ENCODE measurements at places on chromosomes 13 and 19.

DNA sequence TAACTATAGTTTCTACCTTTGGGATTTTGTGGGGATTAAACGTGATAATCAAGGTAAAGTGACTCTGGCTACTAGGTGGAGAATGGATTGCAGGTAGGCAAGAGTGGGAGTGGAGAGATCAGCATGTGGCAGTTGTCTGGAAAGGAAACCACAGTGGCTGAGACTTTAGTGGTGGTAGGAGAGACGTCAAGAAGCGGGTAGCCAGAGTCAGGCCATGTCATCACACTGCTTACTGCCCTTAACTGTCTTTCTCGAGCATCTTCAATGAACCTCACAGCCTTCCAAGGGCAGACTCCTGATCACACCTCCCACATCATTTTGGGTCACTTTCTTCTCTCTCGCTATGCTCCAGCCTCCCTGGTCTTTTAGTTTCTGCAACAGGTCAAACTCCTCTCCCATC lies 28.6 kb upstream of the MBNL2 start:
- no peak for DNase-seq

GRCh38 chr19:18717601-18718000 lies 34.1 kb downstream of the CRTC1 start:
- DNase-seq: no peak

DNA sequence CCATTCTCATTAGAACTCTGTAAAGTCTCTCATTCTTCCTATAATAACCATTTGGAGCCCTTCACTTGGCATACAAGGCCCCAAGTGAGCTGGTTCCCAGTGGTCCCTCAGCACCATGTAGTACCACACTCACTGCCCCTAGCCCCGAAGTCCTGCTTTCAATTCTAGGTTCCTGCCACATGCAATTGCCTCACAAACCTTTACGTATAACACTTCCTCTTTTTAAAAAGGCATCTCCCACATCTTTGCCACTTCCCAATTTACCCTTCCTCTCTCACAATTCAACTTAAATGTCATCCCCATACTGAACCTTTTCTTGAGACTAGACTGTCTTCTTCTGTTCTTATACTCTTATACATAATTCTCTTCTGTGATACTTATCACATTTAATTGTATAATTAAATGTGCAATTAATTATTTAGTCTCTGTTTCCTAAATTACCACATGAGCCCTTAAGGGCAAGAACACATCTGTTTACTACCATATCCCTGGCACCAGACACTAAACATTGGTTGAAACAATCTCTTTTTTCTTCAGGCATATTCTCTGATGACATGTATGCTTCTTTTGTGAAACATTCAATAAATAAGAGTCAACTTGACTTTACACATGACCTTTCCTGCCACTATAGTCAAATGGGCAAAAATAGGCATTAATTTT lies 304.0 kb downstream of the SPRY2 start:
- no peak for DNase-seq

- no peak for DNase-seq
Measured at GRCh38 chr13:73057284-73058063, 1.3 kb upstream of the KLF5 start.

DNA sequence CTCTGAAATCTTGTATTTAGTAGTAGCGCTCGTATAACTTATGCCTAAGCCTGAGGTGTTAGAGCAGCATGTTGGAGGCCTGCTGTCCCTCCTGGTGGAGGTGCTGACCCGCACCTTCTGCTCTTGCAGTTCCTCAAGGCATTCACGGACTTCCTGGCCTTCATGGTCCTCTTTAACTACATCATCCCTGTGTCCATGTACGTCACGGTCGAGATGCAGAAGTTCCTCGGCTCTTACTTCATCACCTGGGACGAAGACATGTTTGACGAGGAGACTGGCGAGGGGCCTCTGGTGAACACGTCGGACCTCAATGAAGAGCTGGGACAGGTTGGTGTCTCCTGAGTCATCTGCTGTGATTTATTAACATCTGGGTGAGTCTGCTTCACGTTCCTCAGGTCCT lies 136.7 kb downstream of the ATP11A start:
- DNase-seq: no peak

- no peak for DNase-seq
Measured at GRCh38 chr13:33958964-33959363, 141.0 kb downstream of the RFC3 start.

DNA sequence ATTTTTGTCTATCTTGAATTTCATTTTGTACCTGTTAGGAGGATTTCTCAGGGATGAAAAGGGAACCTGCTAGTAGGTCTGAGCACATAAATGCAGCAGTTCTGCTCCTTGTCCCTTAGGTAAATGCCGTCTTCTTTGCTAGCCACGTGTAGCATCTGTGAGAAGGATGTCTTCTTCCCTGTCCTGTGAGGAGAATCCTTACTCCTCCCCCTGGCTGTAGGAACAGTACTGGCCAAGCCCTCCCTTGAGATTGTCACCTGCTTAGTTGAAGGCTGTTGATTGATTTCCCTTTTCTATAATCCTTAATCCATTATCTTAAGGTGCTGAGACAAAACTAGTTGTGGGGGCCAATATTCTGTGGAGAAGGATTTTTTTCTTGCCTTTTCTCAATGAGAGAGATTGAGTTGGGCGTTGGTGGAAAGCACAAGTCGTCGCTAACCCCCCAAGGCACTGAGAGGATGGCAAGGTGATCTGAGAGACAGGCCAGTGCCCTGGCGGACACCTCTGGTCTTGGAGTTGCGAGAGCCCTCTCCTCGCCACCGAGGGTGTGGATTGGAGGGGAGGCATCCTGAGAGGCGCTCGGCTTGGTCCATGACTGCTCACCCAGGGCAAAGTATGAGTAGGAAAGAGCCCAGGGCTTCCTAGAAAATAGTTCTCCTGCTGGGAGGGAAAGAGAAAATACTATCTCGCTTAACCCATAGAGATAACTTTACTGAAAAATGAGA lies 216.7 kb downstream of the ATP8A2 start:
- no peak for DNase-seq

DNA sequence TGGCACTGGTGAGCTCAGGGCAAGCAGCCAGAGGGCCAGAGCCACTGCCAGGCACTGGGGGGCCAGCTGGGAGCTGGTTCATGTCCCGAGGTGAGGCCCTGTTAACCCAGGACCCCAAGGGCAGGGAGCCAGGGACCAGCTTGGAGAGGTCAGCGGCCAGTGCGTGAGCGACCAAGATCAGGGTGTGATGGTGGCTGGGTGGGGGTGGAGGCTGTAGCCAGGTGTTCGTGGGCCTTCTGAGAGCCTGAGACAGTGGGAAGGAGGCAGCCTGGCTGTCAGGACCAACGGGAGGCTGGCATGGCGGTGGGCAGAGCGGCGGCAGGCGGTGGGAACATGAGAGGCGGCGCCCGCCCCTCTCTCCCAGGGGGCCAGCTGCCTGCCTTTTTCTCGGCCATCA lies 8.1 kb upstream of the KPTN start:
- no peak for DNase-seq
